ENCODE measurements at places on chromosomes 7 and 10.

DNA sequence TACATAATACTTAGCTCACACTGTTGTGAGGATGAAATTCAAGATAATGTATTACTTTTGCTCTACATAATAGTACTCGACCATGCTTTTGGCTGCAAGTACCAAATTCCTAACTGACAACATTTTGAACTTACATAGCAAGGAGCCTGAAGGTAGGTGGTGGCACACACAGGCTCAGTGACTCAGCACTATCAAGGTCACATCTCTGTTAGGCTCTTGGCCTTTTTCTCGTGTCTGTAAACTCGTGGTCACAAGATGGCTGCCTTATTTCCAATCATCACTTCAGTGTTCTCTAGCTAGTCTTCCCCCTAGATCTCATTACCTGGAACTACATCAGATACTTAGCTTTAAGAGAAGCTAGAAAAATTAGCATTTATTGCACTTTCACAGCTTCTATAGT is 61.4 kb upstream of the ABCB5 start:
- no peak for ATAC-seq

- no peak for ATAC-seq
Measured at GRCh38 chr7:93060025-93060424, 57.8 kb downstream of the SAMD9 start.

GRCh38 chr7:157044943-157045660 is 34.6 kb upstream of the MNX1 start:
- ATAC-seq: no peak

DNA sequence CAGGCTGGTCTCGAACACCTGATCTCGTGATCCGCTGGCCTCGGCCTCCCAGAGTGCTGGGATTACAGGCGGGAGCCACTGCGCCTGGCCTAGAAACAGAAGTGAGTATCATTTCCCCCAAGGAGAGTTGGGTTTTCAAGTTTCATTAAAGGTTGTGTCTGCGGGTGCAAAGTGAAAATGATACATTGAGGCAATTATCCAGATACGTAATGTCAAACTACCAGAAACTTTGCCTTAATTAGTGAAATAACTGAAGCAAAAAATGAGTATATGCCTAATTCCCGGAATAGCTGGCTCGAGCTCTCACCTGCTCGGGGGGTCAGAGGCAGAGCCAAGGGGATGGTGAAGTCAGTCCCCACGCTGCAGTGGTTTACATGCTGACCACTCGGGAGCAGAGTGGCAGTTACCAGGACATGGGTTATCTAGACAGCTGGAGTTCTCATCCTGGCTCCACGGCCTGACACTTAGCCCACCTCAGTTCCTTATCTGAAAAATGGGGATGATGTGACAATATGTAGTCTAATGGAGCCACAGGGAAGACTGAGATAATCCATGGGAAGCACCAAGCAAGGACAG is 25.5 kb downstream of the CHST15 start:
- no peak for ATAC-seq

- no peak for ATAC-seq
Measured at GRCh38 chr10:64762861-64763260, 1241.7 kb downstream of the REEP3 start.

DNA sequence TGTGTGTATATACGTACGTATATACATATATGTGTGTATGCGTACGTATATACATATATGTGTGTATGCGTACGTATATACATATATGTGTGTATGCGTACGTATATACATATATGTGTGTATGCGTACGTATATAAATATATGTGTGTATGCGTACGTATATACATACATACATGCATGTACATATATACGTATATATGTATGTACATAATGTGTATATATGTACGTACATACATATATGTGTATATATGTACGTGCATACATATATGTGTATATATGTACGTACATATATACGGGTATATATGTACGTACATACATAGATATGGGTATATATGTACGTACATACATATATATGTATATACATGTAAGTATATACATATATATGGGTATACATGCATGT is 332.1 kb downstream of the CRPPA start:
- ATAC-seq: no peak

DNA sequence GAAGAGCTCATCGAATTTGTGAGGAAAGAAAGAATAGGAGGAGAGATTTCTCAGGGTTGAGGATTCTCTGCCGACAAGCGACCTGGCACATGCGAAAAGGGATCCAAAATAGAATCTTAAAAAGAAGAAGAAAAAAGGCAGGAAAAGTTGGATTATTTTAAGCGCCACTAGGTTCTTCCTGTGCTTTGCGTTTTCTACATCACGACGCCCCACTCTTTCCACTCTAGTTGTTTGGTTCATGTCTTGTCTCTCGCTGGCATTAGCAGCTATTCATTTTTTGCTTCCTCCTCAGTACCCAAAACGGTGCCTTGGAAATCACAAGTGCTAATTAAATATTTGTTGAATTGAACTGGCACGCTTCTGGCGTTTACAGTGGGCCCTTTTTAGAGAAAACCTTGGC is 674 bp upstream of the FRA10AC1 start:
- ATAC-seq: no peak

DNA sequence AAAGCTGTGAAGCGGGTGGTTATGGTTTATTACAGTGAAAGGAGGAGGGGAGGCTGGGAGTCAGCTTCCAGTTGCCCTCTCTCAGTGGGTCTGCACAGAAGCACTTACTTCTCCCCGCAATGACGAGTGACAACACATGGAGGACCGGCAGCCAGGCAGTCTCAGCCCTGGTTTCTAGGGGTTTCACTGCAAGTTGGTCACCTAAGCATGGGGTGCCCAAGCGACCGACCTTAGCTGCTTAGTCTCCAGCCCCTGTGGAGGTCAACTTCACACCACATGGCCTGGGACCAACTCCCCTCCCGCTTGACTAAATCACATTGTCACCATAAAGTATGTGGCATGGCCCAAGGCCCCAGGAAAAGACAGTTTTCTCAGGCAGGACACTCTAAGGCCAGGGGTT is 99.9 kb upstream of the ZNF32 start:
- ATAC-seq: no peak

DNA sequence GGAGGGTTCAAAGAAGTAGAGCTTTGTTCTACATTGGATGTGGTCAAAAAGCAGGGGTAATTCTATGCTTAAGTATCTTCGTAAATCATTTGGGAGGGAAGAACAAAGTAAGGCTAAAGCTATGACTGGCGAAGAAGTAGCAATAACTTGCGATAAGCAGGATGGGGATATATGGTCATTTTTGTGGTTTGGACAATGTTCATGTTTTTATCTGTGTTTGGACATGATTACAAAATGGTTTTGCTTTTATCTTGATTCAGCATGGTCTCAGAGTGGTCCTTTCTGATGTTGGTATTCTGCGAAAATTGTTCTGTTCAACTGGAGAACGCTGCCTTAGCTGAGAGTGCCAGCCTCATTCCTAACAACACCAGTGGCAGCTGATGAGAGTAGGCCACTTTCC is 208.8 kb downstream of the SEMA3A start:
- no peak for ATAC-seq

DNA sequence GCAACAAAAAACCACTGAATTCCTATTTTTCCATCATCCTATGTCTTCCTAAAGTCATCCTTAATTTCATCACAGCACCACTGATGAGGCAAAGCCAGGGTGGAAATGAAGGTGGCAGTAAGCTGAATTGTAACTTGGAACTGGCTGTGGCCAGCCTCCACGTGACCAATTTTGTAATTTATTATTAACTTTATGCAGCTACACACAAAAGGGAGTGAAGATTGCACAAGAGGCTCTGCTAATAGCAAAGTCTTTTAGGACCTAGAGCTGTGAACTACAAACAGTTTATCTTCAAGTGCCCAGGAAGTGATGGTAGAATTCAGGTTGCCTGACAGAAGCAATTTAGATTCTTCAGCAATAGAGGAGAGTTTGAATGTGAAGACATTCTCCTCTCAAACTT is 176.4 kb downstream of the CCDC71L start:
- peak; percentile 1 for ATAC-seq

- no peak for ATAC-seq
Measured at GRCh38 chr10:14299556-14299955, 31.2 kb downstream of the FRMD4A start.

- ATAC-seq: no peak
Measured at GRCh38 chr7:84294391-84294790, 99.8 kb upstream of the SEMA3A start.

- no peak for ATAC-seq
Measured at GRCh38 chr10:114550756-114551635, 107.1 kb downstream of the ABLIM1 start.

DNA sequence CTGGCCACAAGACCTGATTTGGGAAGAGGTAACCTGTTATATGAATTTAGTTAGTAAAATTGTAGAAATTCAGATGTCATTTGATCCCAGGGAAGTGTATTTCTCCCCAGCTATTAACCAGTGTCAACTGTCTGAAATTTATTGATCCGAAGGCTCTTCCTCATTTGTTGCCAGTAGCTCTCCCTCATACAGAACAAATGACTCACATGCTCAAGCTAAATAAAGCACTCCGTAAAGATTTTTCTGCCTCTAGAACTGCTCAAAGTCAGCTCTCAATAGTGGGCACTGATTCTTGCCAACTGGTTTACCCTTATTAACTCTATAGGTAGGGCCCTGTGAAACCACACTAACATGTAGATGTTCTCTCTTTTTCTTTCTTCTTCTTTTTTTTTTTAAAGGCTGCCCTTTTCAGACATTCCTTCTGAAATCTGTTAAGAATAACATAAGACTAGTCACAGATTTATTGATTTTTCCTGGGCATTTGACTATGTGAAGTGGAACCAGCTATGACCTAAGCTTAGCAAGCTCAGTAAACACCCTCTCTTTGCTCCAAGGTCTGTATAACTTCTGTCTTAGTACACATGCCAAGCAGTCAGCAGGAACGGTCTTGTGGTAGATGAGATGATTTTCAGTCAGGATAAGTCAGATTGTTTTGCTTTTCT is 21.8 kb downstream of the RPA3 start:
- ATAC-seq: no peak

All from activated T-helper 17 cell treated with anti-CD3 and anti-CD28 coated beads, Interleukin-2, amount 50 U/mL, for 72 hours (primary cell).